CD4-positive, alpha-beta T cell treated with Interleukin-1 beta for 1 hour (primary cell): ENCODE measurements at places on chromosomes 2 and 18.

- DNase-seq: peak; percentile 67
Measured at GRCh38 chr2:207143215-207144172, 22.3 kb downstream of the KLF7 start.

- no peak for DNase-seq
Measured at GRCh38 chr18:5622905-5623304, 79.1 kb upstream of the EPB41L3 start.

GRCh38 chr2:219522111-219523030 lies 8.1 kb downstream of the ASIC4 start:
- DNase-seq: no peak

GRCh38 chr18:28690836-28691495 lies 514.0 kb upstream of the CDH2 start:
- no peak for DNase-seq

- DNase-seq: no peak
Measured at GRCh38 chr18:22307528-22307927, 110.2 kb downstream of the CTAGE1 start.

GRCh38 chr2:157468931-157469708 lies 25.2 kb upstream of the CYTIP start:
- peak; percentile 64 for DNase-seq

DNA sequence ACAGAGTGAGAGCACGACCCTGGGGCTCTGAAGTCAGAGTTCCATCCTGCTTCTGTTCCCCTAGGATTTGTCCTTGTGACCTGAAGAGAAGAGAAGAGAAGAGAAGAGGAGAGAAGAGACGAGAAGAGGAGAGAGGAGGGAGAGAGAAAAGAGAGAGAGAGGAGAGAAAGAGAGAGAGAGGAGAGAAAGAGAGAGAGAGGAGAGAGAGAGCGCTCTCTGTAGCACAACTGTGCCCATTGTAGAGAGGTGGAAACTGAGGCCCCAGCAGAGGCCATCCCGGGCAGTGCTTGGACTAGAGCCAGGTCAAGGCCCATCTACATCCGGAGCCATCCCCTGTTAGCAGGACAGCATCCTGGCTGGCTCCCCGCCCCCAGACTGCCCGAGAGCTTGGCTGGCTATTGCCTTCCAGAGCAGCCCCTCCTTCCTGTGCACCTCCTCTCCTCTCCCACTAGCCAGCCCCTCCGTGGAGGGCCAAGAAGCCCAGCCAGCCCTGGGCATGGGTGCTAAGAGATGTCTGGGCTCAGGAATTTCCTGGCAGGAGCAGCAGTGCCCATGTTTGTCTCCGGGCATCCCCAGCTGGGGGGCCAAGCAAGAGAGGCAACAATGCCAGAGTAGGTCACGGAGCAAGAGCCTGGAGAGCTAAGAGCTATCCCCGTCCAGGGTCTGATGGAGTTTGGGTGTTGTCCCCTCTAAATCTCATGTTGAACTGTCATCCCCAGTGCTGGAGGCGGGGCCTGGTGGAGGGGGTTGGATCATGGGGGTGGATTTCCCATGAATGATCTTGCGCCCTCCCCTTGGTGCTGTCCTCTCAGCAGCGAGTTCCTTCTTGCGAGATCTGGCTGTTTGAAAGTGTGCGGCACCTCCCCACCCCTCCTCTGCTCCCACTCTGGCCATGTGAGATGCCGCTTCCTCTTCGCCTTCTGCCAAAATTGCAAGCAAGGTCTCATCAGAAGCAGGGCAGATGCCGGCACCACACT lies 18.2 kb upstream of the GPR55 start:
- peak; percentile 26 for DNase-seq

DNA sequence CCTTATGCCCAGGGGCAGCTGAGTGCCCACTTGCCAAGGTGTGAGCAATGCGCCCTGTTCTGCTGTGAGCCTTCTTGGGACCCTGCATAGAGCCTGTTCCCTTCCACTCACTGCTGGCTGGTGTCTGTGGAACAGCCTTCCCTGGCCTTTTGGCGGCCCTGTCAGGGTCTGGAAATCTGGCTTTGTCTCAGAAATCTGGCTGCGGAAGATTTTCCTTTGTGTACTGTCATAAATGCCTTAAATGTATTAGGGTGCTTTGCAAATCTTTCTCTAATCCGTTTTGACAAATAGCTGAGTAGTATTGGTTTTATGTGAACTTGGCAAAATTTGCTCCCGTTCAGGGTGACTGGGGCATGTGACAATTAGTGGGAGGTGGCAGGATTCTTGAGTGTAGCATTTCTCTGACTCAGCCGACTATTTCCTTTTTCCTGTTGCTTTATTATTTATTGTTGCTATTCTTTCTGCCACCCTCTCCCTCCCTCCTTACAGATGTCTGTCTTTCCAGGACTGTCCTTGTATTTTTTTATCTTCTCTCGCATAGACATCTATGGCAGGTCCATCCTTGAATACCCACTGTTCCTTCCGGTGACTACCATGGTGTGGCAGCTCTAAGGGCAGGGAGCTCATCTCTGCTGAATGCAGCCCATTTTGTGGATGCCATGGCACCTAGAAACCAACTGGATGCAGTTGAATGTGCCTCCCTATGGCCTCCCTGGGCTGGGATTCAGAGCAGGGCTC lies 41.8 kb downstream of the LDLRAD4 start:
- no peak for DNase-seq

- DNase-seq: no peak
Measured at GRCh38 chr2:120596191-120596811, 139.4 kb upstream of the GLI2 start.

DNA sequence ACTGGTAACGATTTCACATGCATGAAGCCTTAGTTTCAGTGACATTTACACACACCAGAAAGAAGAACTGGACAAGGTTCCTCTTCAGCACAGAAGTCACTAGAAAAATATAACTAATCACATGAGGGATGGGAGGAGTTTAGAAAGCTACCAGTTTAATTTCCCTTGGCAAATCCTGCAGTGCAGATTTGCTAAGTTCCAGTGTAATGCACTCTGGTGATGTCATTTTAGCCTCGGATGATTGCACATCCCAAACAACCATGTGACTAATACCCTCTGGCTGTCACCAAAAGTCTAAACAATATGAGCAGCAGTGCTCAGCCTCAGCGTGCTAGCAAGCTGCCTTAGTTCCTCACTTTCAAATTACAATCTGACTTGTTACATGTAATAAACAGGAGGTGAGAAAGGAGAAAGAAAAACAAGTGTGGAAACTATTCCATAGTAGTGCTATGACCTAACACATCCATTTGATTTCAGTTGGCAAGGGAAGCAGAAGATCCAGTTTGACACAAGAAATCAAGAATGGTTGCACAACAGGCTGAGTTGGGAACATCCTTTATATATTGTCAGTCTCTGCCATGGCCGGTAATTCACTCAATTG lies 35.3 kb upstream of the PPP1CB start:
- DNase-seq: peak; percentile 22

GRCh38 chr2:97796465-97797126 lies 83.2 kb downstream of the ZAP70 start:
- DNase-seq: no peak

- no peak for DNase-seq
Measured at GRCh38 chr2:70046534-70046933, 40.7 kb upstream of the PCBP1 start.

- no peak for DNase-seq
Measured at GRCh38 chr18:69628774-69629359, 228.2 kb downstream of the DOK6 start.
